Activated CD4-positive, alpha-beta T cell treated with anti-CD3 and anti-CD28 coated beads, Interleukin-2, amount 10 ng/mL, durations not matched to agents 24 days and 14 days (primary cell): ENCODE measurements at places on chromosomes 5 and 9. TPM values are rescaled to one million over a fixed set of nuclear protein-coding genes. Genes with fewer than 3 reads are reported as not detected.

Gene DOK3
- 4.5 and 5.2 TPM in 2 replicates for total RNA-seq

Gene OTP
- not detected in 2 replicates for total RNA-seq

Gene CCDC69
- total RNA-seq: 22.7 and 23.2 TPM in 2 replicates

Gene SLC27A6
- total RNA-seq: not detected in 2 replicates

Gene TMEM171
- not detected in 2 replicates for total RNA-seq

Gene HRH2
- total RNA-seq: 67.3 and 70.4 TPM in 2 replicates

Gene RMND5B
- total RNA-seq: 29.3 and 29.5 TPM in 2 replicates

Gene DNAI1
- total RNA-seq: not detected in 2 replicates

Gene CAMLG
- 28.2 and 28.3 TPM in 2 replicates for total RNA-seq

Gene C5orf58
- not detected in 2 replicates for total RNA-seq
